Right renal cortex interstitium (tissue), 3 donors: ENCODE measurements at places on chromosomes 1 and 21. TPM values are rescaled to one million over a fixed set of nuclear protein-coding genes. Genes with fewer than 3 reads are reported as not detected.

DNA sequence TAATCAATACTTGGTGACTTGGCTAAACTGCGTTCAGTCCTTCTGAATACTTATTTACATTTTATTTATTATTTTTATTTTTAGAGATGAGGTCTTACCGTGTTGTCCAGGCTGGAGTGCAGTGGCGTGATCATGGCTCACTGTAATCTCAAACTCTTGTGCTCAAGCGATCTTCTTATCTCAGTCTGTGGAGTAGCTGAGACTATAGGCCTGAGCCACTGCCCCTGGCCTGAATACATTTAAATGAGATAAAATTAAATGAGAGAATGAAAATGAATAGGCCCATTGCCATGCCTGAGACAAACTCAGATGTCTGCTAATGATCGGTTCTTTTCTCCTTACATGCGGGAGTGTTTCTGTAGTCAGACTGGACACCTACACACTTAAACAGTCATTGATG lies 86.0 kb downstream of the GALNT2 start:
- no peak for DNase-seq

DNA sequence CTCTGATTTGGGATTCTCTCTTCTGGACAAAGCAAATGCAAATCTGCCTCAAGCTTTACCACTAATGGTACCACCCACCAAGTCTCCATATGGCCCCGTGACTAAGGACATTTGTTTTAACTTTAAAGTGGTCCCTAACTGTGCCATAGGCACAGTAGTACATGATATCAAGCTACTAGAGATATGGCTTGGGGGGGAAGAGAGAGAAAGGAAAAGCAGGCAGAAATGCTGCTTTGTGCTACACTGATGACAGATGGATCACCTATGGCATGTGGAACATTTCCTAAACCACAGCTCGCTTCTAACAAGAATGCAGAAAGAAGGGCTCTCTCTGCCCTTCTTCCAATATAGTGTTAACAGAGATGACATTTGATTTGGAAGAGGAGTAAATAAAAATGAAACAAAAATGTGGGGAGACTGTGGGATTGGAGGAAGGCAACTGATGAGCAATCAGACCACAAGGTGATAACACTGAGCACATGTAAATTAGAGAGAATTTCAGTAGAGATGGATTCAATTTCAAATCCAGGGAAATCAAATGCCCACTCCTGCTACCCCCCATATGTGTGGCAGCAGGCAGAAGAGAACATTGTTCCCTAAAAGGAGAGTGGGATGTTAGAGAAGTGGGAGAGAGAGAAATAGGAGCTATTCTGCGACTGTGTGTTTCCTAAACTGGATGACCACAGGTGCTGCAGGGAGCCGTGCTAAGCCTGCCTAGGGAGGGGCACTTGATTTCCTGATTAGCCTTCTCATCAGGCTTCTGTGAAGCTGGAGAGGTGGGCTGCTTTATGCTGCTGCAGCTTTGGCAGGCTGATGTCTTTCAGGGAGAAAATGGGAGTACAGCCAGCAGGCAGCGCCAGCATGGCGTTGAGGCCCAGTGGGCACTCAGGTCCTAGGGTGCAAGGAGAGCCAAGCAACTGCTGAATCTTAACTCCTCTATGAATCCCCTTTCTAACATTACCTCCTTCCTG lies 75.3 kb downstream of the ZNF648 start:
- DNase-seq, result no peak

GRCh38 chr21:27248814-27249213 lies 281.9 kb upstream of the ADAMTS5 start:
- DNase-seq, result no peak

DNA sequence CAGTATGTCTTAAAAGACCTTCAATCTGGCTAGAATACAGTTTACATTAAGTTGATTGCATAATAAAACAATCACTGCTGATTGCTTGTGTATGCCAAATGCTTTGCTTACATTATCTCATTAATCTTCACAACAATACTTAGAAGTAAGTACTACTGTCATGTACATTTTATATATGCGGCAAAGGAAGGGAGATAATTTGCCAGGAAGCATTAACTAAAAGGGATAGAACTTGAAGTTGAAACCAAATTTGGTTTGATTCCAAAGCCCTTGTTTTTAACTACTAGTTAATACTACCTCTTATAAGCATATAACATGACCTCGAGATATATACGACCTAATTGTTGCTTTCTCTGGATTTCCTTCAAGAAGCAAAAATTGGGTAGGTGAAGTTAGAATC lies 155.8 kb downstream of the NTMT2 start:
- no peak for DNase-seq

DNA sequence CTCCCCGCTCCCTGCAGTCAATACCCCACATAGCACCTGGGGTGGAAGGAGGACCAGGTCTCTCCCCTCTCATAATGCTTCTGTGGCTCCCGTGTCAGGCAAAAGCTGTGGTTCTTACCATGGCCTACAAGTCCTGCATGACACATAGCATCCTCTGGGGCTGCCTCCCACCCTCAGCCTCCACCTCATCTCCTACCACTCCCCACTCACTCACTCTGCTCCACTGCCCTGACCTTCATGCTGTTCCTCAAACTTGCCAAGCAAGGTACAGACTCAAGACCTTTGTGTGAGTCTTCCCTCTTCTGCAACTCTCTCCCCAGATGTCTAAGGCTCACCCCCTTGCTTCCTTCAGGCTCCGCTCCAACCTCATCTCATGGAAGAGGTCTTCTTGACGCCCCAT lies 28.0 kb upstream of the VANGL1 start:
- DNase-seq, result no peak

- no peak for DNase-seq
These were observed 1.9 kb downstream of the MANEAL start for GRCh38 chr1:37795340-37796125.

Gene FBLIM1
- 55.0 TPM for polyA plus RNA-seq

DNA sequence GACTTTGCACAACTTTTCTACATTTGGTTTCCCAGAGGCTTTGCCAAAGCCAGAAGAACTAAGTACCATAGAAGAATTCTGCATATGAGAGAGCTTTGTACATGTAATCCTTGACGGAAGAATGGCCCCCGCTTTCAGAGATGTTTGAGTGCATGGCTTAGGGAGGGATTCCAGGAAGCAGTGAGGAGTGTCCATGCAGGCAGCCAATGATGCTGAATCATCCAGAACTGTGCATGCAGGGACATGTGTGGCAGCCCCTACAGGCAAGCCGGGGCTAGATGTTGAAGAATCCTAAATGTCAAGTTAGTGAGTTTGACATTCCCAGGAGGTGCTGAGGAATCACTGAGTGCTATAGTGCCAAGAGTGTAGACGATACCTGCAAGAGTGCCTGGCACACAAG lies 9.9 kb upstream of the HAO2 start:
- DNase-seq, result no peak

DNA sequence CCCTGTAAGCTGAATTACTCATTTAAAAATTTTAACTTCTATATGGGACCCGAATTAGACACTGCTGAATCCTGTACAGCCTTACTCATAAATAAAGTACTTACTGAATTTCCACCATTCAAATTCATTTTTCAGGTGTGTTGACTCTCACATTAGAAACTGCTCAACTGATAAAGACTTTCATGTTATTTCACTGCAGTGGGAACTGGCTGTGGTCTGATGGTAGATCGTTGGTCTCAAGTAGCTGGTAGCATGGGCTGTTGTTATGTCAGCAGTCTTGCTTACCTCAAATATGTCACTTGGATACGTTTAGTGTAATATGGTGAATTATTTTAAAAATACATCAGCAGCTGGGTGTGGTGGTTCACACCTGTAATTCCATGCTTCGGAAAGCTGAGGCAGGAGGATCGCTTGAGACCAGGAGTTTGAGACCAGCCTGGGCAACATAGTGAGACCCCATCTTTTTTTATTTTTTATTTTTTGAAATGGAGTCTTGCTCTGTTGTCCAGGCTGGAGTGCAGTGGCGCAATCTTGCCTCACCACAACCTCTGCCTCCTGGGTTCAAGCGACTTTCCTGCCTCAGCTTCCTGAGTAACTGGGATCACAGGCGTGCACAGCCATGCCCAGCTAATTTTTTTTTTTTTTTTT lies 10.4 kb downstream of the DEGS1 start:
- no peak for DNase-seq

DNA sequence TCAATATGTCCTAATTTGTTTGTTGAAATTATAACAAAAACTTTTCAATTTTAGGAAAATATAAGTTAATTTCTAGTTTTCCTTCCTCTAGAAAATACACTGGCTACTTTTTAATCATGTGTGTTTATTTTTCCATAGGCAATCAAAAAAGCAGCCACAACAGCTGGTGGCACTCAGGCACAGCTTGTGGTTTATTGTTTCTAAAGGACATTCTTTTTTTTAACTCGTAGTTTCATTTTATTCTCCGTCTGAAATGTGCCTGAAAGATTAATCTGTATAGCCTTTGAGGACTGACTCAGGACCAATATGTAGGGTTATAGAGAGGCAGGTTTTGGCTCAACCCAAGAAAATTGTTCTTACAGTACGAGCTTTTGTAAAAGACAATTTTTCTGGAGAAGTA lies 20.7 kb upstream of the STX12 start:
- DNase-seq, result no peak

Gene KRTAP12-2
- not detected for polyA plus RNA-seq

DNA sequence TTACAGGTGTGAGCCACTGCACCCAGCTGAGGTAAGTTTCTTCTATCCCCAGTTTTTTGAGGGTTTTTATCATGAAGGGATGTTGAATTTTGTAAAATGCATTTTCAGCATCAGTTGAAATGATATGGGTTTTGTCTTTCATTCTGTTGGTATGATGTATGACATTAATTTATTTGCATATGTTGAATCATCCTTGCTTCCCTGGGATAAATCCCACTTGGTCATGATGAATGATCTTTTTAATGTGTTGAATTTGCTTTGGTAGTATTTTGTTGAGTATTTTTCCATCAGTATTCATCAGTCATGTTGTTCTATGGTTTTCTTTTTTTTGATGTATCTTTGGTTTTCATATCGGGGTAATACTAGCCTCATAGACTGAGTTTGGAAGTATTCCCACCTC lies 141.0 kb downstream of the RPS6KC1 start:
- no peak for DNase-seq

Gene KCNA3
- polyA plus RNA-seq, result 0.14 TPM

Gene PROX1
- polyA plus RNA-seq, result 5.8 TPM

GRCh38 chr1:233520261-233521191 lies 93.4 kb upstream of the KCNK1 start:
- no peak for DNase-seq

DNA sequence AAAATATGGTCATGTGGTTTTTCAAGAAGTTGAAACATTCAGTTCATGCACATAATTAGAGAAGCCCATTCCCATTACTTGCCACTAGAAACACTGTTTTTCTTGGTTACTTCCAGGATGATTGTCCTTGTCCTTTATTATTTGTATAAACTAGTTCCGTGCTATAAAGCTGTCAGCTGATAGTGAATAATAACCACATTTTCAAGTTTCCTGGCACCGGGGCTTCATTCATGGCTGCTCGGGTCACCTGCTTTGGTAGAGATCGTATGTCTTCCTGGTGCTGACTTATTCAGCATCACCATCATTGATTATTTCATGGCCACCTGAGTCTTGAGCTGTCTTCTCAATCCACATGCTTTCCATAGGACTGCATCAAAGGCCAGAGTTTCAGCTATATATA lies 62.9 kb upstream of the ZNF326 start:
- DNase-seq, result no peak

Gene DEPDC1
- polyA plus RNA-seq, result 15.7 TPM

- DNase-seq, result no peak
These were observed 304.6 kb upstream of the FAM78B start for GRCh38 chr1:166471359-166471758.

DNA sequence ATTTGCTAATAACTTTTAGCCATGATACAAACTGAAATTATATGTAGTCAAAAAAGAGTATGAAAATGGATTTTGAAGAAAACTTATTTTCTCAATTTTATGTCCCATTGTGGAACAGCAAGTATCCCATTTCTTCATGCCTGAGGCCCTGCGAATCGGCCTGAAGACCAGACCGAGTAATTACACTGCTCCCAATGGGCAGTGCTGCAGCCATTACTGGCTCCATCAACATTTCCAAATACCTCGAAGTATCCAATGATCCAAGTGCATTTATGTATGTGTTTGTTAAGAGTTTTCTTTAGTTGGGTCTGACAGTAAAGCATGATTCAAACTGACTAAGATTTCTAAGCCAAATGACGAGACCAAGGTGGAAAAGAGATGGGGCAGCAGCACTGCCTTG lies 44.4 kb downstream of the HSF2BP start:
- DNase-seq, result no peak
